ENCODE measurements at places on chromosomes 4 and X.
A peak's percentile ranks its signal among the peaks of the same experiment; 100 is the strongest.

DNA sequence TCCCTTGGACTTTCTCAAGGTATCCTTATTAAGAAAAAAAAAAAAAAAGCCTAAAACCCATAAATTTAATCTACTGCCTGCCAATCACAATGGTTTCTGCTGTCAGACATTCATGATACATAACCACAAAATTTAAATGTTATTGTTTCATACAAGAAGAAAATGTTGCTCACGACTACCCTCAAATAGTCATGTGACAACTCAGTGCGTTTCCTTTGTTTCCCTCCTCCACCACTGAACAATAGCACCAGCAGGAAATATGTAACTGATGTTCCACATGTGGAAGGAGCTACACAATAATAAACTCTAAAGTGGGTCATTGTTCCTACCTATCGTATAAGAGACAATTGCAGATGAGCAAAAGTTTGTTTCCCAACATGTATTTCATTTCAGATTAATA is 244.1 kb upstream of the EDNRA start:
- DNase-seq, result no peak

DNA sequence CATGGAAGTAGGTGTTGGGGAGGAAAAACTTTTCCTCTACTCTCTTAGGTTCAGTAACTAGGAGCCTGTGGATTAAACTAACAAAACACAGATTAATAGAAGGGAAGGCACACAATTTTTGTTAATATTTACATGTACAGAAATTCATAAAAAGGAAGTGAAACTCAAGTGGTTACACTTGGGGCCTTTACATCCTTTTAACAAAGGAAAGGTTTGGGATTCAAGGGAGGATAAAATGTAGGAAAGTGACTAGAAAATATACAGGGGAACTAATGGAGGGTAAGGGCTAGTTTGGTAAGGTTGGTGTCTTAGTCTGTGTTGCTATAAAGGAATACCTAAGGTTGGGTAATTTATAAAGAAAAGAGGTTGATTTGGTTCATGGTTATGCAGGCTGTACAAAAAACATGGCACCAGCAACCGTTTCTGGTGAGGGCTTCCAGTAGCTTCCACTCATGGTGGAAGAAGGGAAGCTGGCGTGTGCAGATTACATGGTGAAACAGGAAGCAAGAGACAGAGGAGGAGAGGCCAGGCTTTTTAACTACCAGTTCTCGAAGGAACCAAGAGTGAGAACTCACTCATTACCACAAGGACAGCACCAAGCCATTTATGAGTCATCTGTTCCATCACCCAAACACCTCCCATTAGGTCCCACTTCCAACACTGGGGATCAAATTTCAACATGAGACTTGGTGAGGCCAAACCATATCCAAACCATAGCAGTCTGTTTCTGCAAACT is 124.4 kb downstream of the CHRDL1 start:
- DNase-seq, result no peak

DNA sequence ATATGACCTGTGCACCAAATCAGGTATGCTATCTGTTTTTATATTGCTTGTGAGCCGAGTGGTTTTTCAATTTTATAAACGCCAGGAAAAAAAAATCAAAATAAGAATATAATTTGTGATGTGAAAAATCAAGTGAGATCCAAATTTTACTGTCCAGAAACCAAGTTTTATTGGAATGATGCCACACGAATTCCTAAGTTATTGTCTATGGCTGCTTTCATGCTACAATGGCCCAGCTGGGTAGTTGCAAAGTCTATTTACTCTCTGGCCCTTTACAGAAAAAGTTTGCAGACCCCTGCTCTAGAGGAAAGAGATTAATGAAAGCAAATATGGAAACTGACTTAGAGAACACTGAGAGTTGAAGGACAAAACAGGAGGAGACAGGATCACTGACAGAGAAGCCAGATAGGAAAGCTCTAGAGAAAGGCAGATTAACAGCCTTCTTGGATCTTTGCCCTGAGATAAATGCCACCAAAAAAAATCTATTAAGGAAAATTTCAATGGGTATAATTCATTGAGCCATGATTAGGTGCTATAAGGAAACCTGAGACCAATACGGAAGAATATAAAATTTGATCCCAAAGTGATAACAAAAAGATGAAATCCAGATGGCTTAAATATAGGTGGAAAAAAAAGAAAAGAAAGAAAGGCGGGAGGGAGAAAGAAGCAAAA is 29.8 kb downstream of the PRSS12 start:
- no peak for DNase-seq

DNA sequence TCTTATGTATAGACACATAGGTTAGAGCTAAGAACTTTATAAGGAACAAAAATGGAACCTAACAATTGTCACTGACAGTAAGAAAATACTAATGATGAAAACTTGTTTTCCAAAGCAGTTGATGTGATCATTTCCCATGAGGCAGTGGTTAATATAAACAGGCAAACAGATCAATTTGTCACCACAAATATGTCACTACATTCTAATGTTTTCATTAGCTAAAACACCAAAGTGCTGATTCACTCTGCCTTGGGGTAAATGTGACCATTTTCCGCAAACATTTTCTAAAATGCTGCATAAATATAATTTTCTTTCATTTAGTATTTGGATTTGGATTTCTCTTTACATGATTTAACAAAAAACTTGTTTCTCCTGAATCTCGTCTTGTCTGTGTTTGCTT is 408.9 kb upstream of the CTSO start:
- no peak for DNase-seq

- peak; percentile 19 for DNase-seq
These were observed 394 bp downstream of the MED14 start for GRCh38 chrX:40734971-40735324.

GRCh38 chr4:188439641-188440311 is 300.5 kb downstream of the TRIML1 start:
- DNase-seq, result no peak

DNA sequence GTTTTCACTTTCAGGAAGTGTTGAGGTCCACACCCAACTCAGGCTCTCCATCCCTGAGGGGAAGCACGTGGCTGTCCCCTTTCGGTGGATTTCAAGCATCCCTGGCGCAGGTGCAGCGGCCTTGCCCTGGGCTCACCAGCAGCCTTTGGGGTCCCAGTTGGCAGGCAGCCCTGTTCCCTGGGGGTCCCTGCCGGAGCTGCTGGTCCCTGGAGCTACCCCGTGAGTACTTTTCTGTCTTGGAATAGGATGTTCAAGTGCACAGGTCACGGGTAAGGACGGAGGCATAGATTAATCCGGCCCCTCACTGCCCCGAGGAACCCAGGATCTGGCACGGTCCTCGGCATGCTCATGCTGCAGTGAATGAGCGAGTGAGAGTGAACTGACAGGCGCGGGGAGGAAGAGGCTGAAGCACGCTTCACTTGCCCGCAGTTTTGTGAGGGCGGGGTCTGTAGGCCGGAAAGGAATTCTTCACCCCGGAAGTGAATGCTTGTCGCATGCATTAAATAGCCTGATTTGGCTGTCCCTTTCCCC is 117.2 kb upstream of the FAT1 start:
- no peak for DNase-seq

DNA sequence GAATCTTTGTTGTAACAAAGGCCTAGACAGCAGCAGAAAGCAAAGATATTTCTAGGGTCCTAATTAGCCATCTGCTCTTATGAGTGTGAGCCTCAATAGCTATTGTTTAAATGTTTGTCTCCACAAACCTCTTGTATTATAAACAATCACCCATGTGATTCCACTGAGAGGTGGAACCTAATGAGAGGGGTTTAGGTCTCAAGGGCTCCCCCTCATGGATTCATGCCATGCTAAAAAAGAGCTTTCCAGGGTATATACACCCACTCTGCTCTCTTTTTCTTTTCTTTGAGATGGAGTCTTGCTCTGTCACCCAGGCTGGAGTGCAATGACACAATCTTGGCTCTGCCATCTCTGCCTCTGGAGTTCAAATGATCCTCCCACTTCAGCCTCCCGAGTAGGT is 42.1 kb downstream of the TRIM61 start:
- no peak for DNase-seq

DNA sequence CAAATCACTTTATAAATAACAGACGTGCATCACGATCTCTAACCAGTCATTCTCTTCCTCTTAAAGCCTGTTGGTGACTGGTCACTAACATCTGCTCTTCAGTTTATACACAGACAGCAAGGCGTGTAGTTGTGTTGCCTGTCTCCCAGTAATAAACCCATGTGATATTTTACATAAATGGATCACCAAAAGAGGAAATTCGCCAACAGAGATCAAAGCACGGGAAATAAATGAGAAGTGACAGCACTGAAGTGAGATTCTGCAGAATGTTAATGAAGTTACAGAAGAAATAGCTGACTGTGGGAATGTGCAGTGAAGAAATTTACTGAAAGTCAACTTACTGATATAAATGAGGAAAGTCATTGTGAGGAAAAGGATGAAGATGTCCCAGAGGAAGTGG is 47.0 kb downstream of the AFF1 start:
- DNase-seq, result no peak

- DNase-seq, result peak; percentile 63
These were observed 560 bp upstream of the TMSB4X start for GRCh38 chrX:12974305-12974795.
